HT1080 (cell line): ENCODE measurements at places on chromosomes 6 and 20.

GRCh38 chr20:58043236-58044140, 185.0 kb downstream of the ANKRD60 start:
- no peak for DNase-seq

GRCh38 chr6:34709386-34709785, 12.8 kb upstream of the ILRUN start:
- DNase-seq = no peak

GRCh38 chr6:25413207-25413905, 134.2 kb downstream of the CARMIL1 start:
- DNase-seq = no peak

DNA sequence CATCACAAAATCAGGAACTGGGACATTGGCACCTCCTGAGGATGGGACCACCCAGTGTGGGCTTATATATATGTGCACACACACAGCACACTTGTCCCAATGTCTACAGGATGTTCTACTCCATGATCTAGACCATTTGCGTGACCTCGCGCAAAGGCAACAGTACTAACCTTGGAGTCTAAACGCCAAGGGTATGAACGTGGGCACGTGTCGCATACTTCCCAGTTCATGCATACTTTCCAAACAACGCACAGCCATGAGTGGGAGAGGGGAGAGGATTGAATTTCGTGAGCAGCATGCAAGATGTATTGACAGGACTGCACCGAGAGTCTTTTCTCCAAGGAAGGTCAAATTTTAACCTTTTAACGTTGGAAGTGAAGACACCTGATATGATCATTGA, 214.2 kb upstream of the QKI start:
- no peak for DNase-seq

DNA sequence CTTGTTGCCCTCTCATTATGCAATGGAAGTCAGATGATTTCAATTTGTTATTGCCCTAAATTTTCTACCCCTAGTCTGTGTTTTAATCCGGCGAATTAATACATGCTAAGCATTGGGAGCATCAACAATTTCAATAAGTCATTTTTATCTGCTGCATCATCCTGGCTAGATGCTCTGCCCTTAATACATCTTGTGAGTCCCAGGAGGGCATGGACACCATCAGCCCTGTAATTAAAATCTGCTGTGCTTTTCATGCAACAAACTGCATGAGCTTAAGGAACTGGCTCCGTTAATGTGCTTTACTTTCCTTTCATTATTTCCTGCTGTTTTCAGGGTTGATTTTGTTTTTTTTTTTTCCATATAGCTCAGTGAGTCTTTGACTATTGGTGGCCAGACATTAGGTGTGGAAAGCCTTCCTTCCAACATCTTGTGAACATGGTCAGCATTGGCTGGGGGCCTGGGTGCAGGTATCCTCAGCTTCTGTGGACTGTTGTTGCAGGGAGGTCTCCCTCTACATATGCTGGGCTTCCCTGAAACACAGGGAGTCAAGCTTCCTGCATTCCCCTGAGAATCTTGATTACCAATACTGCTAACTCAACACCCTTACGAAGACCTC, 8.5 kb upstream of the PBOV1 start:
- no peak for DNase-seq

DNA sequence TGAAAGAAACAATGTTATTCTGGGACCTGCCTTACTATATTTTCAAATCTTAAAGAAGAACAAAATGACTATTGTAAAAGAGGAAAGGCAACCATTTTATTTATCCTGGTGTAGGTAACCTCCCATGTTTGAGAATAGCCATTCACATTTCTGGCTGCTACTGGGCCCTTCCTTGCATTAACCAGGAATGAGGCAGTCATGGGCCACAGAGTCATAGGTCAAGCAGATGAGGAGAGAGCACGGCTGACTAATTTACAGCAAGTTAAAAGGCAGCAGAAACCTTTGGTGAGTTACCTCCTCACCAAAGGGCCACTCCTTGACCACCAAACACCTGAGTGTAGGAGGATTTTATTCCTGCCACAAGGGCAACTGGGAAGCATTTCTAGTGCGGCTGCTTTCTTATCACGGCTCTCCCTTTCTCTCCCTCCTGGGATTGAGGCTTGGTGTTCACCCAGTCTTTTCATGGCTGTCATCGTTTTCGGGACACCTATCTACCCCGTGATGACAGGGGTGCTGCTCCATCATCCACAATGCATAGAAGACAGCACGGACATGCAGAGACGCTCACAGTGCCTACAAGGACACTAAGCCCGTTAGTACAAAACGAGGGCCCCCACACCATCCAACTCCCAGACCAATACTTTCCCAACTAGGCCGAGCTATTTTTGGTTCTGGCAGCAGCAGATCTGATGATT, 4.4 kb upstream of the LAMA4 start:
- no peak for DNase-seq

DNA sequence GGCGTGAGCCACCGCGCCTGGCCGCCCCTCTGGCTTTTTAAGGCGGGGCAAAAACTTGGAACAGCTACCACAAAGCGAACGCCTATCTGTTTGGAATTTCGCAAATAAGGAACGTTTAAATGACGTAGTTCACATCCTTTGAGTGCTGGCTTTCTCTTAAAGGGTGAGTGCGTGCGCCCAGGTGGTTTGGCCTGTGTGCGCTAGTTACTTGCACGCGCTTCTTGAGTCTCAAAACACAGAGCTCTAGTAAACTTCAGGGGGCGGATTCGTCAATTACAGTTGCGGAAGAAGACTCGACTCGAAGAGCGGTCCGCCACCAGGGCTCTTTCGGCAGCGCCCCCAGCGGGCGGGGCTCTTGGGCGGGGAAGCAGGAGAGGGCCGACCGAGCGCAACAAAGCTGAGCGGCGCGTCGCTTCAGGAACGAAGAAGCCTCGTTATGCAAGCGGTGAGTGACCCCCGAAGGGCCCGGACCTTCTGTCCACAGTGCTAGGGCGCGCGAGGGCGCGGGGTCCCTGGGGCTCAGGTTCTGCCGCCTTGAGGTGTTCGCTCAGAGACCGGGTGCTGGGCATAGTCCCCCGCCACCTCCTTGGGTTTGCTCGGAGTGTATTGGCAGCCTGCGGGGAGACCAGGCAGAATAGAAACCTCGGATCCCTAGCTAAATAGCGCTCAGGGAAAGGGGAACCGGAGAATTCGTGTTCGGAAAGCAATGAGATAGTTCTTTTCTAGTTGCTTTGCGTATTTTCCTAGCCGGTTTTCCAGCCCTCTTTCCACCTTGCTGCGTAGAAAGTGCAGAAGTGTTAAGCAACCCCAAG, at the start of gene SYCP2L:
Gene SYCP2L (plus strand): TSS at position 362 of the 812 bp plus-strand sequence. CDS start 75 bp downstream, at position 437.
- DNase-seq = no peak

GRCh38 chr20:24775966-24776365, 173.1 kb upstream of the CST7 start:
- no peak for DNase-seq

GRCh38 chr20:46696791-46697279, 7.6 kb upstream of the TP53RK start:
- no peak for DNase-seq
